ENCODE measurements at places on chromosomes 4 and X. TPM values are rescaled to one million over a fixed set of nuclear protein-coding genes. Genes with fewer than 3 reads are reported as not detected.

Gene CYTL1
- total RNA-seq = 1.2 TPM

GRCh38 chr4:175970072-175970471, 95.6 kb upstream of the WDR17 start:
- DNase-seq = no peak

DNA sequence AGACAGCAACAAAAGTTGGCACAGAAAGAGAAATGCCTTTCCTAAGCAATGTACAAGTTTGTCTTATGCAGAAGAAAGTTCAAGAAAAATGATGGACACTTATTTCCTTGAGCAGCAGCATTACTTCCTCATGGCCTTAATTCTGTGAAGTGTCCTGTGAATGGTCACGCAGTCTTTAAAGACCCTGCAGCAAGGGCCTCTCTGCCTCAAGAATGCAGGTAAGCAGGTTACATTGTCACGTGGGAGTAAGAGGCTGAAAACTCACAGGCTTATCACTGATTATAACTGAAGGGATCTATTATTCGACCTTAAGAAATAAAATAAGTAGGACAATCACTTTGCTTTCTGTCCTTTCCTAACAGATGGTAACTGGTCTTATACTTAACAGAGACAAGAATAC, 109.1 kb downstream of the ATP8A1 start:
- no peak for DNase-seq

Gene TMEM150C
- total RNA-seq = 8.3 TPM

GRCh38 chr4:173277340-173277739, 56.8 kb downstream of the HMGB2 start:
- DNase-seq = no peak

GRCh38 chr4:145440292-145441007, 41.2 kb upstream of the SMAD1 start:
- DNase-seq = no peak

Gene FSTL5
- total RNA-seq = 0.52 TPM

Gene CDX4
- total RNA-seq = not detected

DNA sequence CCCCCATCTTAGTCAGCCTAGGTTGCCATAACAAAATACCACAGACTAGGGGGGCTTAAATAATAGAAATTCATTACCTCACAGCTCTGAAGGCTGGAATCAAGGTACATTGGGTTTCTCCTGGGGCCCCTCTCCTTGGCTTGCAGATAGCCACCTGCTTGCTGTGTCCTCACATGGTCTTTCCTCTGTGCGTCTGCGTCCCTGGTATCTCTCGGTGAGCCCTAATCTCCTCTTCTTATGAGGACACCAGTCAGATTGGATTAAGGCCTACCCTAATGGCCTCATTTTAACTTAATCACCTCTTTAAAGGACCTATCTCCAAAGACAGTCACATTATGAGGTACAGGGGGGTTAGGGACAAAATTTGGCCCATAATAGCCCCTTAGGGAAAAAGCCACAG, 98.0 kb downstream of the SH3KBP1 start:
- DNase-seq = no peak

Data from esophagus muscularis mucosa (tissue), 4 donors.